ENCODE measurements at places on chromosomes 1 and 21.

DNA sequence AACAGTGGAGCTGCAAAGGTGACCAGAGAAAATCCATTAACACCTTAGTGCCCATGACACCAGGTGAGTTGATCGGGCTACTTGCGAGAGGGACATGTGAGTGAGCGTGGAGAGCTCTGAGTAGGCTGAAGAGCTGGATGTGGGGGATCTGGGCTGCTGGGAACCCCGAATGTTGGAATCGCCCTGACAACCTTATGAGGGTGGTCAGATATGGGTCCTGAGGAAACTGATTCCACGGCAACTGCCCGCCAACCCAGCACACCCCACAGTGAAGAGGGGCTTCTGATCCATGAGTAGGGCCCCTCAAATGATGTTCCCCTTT lies 705 bp upstream of the QSOX1 start:
- DNase-seq, result no peak

- DNase-seq, result no peak
Measured at GRCh38 chr1:206935491-206936067, 10.7 kb downstream of the PIGR start.

DNA sequence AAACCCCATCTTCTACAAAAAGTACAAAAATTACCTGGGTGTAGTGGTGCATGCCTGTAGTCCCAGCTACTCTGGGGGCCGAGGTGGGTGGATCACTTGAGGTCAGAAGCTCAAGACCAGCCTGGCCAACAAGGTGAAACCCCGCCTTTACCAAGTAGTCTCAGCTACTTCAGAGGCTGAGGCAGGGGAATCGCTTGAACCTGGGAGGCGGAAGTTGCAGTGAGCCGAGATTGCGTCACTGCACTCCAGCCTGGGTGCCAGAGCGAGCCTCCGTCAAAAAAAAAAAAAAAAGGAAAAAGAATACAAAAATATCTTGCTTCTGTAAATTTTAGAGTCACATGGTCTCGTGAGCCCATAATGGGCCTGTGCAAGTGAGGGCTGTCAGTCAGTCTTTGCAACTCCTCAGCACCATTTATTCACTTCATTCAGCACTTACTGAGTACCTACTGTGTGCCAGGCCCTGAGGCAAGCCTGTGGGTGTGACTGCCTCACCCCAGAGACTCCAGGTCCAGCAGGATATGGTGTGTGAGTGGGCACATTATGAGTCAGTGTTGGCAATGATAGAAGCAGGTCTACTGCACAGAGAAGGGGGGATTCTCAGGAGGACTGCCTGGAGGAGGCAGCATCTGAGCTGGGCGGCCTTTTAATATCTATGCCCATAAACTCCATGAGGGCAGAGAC lies 46.8 kb upstream of the TARDBP start:
- DNase-seq, result no peak

- DNase-seq, result no peak
Measured at GRCh38 chr1:75392278-75392677, 218.6 kb downstream of the SLC44A5 start.

GRCh38 chr1:89433421-89433820 lies 69.6 kb downstream of the GBP6 start:
- no peak for DNase-seq

DNA sequence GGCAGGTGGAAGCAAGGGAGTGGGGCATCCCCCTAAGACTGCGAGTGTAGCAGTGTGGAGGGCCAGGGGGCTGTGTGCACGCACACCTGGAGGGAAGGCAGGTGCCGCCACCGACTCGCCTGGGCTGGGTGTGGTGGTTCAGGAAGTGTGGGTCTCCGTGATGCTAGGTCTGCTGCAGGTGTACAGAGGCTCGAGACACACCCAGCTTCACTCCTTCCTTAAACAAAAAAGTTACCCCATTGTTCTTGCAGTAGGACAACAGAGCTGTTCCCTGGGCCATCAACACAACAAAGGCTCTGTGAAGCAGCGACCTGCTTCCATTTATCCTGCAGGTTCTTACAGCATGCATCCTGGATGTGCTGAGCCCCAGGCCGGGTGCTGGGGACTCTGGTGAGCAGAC lies 100.4 kb upstream of the TMEM51 start:
- DNase-seq, result no peak

GRCh38 chr1:246012341-246012740 lies 494.7 kb downstream of the SMYD3 start:
- DNase-seq, result no peak

- no peak for DNase-seq
Measured at GRCh38 chr1:233355841-233356704, 28.5 kb downstream of the MAP3K21 start.

- no peak for DNase-seq
Measured at GRCh38 chr1:221809091-221810029, 67.5 kb upstream of the DUSP10 start.

DNA sequence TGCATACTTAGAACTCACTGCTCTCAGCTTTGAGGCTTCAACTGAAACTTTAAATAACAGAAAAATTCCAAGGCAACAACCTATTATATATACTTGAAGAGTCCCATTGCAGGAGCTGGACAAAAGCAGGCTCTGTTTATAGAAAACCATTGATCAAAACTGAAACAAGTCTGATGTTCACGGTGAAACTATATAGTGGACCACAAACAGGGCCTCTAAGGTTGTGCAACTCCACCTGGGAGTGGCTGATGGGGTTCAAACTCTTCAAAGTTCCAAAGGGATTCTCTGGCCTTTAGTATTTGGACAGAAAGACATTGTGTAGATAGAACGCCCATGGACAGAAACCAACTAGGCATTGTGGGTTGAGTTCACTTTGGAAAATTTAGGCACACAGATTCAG lies 140.3 kb downstream of the ZC3H11B start:
- no peak for DNase-seq

DNA sequence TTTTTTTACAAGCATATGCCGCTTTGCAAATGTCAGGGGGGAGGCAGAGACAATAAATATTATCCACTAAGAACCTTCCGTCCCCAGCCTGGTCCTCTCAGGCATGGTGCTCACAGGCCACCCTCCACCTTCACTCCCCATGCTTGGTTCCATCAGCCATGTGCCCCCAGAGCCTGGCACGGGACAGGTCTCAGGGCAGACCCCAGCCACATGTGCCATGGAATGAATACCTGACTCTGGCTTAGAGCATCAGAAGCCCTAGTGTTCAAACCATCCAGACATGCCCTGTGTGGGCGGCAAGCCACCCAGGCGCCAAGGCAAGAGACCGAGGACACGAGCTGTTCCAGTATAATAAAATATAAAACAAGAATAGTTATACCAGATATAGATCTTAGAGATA lies 5.4 kb downstream of the LSS start:
- DNase-seq, result no peak

DNA sequence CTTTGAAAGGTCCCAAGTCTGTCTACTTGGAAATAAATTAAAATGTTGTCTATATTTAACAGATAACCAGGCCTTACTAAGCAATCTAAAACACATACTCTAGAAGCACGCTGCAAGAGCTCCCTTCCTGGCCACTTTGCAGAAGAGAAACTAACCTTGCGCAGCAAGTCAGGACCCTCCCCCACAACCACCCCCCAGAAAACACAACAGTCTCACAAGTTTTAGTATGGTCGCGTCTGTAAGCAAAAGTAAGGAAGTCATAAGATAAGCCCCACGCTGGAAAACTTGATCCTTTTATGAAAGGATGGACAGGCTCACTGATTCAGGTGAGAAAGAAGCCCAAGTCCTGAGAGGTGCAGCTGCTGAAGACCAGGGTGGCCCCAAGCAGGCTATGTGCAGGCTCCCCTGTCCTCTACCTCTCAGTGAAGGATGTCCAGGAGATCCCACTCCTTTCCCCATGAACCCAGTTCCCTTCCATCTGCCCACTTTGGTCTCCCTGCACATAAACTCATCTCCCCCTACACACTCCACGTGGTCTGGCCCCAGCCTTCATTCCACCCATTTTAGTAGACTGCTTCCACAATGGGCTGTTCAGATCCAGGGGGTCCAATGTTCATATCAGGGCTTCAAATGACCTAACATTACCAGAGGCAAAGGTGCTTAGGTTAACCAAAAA lies 23.8 kb downstream of the HIVEP3 start:
- DNase-seq, result no peak

- no peak for DNase-seq
Measured at GRCh38 chr1:149986486-149987296, 23.8 kb downstream of the OTUD7B start.

DNA sequence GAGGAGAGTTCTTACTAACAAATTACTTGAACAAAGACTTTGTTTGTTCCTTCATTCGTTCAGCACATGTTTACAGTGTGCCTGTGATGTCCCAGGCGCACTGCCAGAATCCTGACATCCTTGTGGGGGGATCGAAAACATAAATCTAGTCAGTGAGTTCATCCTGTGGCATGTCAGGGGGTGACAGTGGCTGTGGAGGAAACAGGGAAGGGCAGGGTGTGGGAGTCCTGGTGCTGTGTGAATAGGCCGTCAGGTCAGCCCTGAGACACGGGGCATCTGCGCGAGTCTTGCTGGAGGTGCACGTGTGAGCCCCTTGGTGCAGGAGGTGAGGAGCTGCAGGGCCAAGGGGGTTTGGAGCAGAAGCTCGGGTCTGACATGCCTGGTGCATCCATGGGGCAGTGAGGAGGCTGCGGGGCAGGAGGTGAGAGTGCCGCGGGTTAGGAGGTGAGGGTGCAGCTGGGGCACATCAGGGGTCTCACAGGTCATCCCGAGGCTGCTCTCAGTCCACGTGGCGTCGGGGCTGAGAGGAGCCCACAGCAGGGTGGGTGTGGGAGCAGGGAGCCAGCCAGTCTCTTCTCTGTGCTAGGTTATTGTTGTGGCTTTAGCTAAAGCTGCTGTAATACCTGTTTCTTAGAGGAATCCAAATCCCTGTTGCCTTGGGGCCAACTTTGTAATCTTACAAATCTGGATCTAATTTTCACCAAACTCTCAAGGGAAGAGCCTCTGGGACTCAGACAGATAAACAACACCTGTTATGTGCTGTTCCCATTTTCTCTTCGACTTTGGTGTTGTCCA lies 93.4 kb downstream of the PCBP3 start:
- DNase-seq, result no peak

DNA sequence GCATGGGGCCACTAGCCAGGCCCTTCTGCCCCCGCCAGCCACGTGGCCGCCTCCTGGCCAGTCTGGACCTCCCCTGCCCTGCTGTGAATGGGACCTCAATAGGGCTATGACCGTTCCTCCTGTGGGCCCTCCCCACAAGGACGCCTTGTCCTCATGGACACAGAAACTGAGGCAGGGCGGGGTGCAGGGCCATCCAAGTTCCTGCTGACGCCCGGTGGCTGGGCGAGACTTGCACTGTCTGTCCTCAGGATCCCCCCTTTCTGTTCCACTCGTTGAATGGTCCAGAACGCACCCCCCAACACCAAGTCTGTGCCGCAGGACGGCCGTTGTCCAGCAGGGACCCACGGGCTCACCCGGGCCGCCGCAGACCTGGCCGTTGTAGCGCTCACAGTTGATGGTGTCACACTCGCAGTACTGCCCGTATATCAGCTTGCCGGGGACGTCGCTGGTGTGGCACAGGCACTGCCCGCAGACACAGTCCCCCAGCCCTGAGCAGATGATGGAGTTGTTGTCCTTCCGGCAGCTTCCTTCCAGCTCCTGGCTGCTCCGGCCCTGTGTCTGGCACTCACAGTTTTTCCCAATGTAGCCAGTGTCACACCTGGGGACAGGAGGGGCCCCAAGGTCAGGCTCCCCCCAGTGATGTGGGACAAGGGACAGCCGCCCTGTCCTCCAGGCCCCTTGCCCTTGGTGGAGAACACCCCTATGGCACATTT lies 16.3 kb upstream of the PTTG1IP start:
- no peak for DNase-seq

DNA sequence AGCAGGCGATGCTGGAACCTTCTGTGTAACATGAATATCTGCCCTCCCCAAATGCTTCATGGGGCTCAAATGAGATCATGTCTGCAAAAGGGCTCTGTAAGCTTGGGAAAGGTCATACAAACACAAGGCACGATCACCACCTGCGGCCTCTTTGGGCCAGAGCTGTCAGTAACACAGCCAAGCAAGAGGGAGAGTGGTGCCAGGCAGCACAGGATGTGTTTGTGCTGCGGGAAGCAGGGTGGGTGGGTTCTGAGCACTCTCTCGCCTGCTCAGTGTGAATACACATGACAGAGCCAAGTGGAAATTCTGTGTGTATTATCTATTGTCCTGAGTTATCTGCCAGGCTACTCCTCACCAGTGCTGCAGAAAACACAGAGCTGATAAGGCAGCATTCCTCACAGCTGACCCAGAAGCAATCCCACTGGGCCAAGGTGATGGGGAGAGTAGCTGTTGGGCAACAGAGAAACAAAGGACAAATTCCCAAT lies 101.2 kb downstream of the LAMC2 start:
- DNase-seq, result no peak

DNA sequence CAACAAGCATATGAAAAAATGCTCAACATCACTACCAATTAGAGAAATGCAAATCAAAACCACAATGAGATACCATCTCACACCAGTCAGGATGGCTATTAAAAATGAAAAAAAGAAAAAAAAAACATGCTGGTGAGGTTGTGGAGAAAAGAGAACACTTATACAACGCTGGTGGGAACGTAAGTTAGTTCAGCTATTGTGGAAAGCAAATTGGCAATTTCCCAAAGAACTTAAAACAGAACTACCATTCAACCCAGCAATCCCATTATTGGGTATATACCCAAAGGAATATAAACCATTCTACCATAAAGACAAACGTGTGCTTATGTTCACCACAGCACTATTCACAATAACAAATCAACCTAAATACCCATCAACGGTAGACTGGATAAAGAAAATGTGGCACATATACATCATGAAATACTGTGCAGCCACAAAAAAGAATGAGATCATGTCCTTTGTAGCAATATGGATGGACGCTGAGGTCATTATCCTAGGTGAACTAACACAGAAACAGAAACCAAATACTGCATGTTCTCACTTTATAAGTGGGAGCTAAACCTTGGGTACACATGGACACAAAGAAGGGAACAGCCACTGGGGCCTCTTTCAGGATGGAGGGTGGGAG lies 49.5 kb downstream of the LYST start:
- no peak for DNase-seq
